ENCODE measurements at places on chromosomes 3 and 15.

DNA sequence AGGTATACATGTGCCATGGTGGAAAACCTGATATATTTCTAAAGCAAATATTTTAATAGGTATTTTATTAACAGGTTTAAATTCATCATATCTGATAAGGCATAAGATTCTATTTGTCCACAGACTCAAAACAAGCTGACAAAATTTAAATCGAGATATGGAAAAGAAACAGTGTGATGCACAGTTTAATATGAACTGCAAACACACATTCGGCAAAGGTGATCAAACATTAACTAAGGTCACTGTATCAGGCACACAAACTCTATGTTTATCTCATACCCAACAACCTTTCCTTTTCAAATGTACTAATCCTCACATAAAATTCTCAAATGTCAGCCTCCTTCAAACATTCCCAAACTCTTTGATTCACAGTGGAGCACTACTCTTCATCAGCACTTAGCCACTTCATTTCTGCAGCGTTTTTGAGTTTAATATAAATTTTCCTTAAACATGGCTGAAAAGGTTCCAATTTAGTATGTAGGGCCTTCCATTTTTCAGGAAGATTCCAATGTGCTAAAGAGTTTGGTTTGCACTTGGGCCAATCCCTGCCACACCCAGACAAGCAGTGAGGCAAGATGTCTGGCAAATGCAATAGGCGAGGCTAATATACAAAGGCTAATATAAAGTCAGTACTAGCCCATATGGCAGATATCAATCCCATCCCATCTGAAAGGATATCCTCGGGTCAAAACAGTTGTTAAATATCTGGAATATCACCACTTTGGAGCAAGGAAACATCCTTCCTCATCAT, 84.6 kb downstream of the GBE1 start:
- no peak for DNase-seq

DNA sequence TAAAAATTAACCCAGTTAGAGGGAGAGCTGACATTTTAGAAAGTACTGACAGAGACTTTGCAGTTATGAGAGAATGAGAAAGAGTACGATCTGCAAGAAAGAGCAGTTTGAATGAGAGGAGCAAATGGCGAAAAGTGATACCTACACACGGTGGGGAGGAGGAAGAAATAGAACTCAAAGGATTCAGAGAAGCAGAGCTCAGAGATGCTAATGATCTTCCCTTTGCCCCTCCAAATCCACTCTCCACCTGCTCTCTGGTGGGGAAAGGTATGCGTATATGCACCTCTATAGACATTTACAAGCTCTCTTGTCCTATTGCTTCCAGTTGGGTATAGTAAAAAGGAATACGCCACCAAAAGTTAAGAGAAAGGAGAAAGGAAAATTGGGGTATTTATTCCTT, 123.3 kb upstream of the TTC14 start:
- DNase-seq, result no peak

DNA sequence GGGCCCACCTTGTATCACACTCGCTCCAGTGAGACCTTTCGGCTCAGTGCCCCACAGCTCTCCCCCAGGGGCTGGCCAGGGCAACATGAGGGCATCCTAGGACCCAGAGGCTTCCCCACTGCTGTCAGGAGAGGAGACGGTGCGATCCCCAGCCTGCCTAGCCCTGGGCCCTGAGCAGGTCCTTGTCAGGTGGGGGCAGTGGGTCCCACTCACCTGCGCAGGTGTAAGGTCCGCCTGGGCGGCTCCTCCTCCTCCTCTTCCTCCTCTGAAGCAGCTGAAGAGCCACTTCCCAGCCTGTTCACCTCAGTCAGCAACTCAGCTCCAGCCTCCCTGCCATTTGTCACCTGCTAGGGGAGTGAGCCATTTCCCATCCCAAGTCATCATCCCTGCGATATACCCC, 9.6 kb downstream of the KIF7 start:
- DNase-seq, result no peak

GRCh38 chr3:24242012-24242698, 252.5 kb downstream of the THRB start:
- DNase-seq, result no peak

DNA sequence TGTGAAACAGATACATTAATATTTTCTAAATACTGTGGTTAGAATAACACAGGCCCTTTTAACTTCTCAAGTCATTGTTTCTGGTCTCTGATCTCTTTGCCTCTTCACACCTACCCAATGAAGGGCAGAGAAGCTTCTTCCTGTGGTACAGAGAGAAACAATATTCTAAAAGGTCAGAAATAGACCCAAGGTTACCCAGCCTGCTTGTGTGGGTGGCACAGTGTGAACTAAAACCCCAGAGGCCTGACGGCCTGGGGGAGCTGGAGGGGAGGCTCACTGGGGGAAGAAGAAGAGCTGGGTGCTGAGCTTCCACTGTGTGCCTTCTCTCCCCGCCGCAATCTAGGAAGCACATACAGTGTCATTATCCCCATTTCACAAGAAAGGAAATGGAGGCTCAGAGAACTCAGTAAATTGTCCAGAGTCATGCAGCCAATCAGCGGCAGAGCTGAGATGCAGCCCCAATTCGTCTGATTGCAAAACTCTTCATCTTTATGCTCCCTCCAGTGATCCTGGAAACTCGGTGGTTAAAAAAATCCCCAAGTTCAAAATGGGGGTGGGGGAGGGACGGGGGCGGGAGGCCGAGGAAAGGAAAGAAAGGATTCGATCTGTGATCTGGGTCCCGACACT, 64.1 kb upstream of the HEG1 start:
- no peak for DNase-seq

DNA sequence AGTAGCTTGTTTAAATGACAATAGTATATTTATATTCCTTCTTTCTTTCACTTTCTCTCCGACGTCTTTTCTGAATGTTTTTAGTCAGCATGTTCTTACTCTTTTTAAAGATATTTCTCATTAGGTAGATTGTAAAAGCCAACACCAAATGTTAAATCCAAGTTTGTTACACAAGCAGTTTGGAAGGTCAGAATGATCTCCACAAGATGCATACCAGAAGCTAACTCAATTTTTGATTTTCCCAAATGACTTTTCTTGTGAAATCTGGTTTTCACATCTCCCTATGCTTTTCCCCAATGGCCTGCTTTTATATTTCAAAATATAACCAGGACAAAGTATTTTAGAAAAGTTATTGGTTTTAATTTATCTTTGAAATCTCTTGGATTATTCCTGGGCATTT, 49.7 kb upstream of the TPRG1 start:
- no peak for DNase-seq

DNA sequence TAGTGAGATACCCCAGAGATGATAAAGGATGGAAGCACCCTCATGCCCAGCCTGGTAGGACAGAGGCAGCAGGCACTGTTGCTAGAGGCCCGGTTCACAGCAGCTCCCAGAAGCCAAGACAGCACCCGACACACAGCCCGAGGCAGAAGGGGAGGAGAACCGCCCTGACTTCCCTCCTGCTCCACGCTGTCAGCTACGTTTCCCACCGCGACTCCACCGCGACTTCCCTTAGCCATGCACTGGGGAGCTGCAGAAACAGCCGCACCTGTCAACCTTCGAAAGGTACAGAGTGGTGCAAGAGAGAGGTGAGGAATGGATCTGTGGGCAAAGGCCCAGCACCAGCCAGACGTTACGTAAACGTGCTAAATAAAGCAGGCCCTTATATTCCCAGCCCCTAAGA, 529.2 kb downstream of the GABRG3 start:
- DNase-seq, result no peak

GRCh38 chr3:98512576-98512975, 10.1 kb downstream of the CLDND1 start:
- DNase-seq, result no peak

GRCh38 chr15:45588219-45588875, 1.2 kb downstream of the BLOC1S6 start:
- no peak for DNase-seq

- no peak for DNase-seq
These were observed 18.4 kb upstream of the TIMP4 start for GRCh38 chr3:12177126-12177525.

- DNase-seq, result no peak
These were observed 1.1 kb downstream of the CELSR3 start for GRCh38 chr3:48661501-48662144.

DNA sequence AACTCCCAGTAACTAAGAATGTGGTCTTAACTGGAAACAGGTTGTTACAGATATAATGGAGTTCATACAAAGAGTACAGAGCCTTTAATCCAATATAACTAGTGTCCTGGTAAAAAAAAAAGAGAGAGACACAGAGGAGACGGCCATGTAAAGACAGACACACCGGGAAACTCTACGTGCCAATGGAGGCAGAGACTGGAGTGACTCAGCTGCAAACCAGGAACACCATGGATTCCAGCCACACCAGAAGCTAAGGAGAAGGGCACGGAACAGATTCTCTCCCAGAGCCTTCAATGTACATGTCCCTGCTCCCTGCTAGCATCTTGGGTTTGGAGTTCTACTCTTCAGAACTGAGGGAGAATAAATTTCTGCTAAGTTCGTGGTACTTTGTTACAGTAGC, 4.5 kb downstream of the RNF168 start:
- no peak for DNase-seq

DNA sequence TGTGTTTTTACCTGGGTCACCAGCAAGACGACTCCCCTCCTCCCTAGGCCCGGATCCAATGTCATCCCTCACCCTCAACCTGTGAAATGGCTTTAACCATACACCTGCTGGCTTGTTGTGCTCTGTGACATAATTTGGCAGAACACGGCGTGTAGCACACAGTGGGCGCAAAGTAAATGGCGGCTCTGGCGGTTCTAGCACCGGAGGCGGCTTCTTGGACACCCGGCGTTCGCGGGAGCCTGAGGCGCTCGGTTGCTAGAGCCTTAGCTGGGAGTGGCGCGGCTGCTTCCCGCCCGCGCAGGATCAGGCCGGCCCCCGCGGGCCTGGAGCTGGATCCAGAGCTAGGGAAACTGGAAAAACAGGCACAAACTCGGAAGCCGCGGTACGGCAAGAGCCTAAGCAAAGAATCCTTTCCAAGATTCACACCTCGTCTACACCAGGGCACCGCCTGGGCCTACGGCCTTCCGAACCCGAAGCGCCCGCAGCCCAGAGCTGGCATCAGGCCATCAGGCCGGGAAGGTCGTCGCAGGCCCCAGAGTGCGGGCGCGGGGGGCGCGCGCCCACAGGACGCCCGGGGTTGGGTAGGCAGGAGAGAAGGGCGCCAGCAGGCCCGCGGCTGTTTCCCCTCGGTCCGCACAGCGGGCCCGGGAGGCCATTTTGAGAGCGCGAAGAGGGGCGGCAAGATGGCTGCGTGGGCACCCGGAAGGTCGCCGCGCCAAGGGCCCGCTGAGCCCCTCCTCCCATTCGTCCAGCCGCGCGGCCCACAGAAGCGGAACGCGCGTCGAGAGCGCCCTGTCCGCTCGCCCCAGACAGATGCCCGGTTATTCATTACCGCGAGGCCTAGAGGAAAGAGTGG, 43.9 kb upstream of the POLG start:
- DNase-seq, result no peak

DNA sequence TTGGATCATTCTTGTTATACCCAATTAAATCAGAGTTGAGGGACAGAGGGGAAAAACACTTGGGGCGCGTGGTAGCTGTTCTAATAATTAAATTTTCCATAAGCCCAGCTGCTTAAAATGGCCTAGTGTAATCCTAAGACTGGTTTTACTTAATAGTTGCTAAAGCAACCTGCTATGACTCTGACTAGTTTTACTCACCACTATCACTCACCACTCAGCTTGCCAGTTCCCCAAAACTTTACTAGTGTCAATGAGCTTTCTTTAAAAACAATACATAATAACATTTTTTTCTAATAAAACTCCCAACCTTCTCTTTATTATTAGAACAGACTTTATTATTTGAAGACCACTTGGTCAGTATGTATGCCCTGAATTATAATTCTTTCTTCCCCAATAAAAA, 49.6 kb downstream of the ECT2 start:
- DNase-seq, result no peak

DNA sequence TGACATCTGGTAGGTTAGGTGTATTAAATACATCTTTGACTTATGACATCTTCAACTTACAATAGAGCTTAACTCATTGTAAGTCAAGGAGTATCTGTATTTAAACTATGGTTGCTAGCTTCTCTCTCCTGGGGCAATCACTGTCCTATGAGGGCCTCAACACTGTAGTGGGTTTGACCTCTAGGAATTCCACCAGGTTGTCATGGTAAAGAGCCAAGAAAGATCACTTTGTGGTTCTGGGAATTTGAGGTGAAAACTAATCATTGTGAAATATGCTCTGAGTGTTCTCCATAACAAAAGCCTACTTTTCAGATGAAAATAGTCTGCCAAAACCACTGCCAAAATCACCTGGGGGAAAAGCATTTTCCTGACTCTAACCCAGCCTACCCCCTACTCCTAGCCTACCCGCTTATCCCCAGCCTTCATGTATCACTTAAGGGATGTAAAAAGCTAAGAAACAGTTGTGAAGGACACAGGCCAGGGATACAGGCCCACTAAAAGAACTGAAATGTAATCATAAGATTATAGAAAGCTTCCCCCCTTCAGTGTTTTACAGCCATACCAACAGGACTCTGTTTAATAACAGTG, 723.8 kb downstream of the MECOM start:
- no peak for DNase-seq

DNA sequence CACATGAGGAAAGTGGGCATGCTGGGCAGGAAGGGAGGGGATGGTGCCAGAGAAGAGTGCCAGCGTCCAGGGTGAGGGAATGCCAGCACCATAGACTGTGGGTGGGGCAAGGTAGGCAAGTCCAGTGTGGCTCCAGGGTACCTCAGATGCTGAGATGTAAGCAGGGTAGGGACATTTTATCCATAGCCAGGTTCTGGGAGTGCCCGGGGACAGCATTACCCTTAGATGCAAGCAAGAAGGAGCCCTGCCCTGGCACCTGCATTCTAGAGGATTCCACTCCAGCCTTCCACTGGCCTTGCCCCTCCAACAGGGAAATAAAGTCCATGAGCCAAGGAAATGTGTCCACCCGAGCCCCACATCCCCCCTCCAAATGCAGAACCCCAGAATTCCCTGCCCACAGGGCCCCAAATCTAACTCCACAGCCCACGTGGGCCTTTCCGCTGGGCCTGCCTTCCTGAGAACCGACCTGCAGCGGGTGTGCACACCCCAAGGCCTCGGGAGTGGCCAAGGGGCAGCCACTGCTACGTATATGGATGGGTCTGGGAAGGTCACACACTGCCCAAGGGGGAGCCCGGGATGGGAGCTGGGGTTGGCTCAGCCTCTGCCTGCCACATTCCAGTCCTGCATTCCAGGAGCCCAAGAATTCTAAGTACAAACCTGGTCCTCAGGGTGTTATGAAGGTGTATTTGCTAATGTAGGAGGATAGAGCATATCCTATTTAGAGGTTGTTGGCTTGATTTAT, 20.3 kb upstream of the CYP11A1 start:
- no peak for DNase-seq

GRCh38 chr15:48985516-48985915, 21.8 kb upstream of the SHC4 start:
- DNase-seq, result no peak

- DNase-seq, result no peak
These were observed 101.8 kb upstream of the ARL6 start for GRCh38 chr3:97662762-97663161.

GRCh38 chr15:62782896-62783295, 259.7 kb upstream of the TPM1 start:
- no peak for DNase-seq

DNA sequence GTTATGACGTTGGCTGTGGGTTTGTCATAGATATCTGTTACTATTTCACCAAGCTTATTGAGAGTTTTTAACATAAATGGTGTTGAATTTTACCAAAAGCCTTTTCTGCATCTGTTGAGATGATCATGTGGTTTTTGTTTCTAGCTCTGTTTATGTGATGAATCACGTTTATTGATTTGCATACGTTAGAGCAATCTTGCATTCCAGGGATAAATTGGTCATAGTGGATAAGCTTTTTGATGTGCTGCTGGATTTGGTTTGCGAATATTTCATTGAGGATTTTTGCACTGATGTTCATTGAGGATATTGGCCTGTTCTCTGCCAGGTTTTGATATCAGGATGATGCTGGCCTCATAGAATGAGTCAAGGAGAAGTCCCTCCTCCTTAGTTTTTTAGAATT, 117.8 kb downstream of the DOCK3 start:
- no peak for DNase-seq
